ENCODE measurements at places on chromosomes 4 and X.

GRCh38 chrX:41314881-41315280, 19.1 kb upstream of the DDX3X start:
- DNase-seq = no peak

DNA sequence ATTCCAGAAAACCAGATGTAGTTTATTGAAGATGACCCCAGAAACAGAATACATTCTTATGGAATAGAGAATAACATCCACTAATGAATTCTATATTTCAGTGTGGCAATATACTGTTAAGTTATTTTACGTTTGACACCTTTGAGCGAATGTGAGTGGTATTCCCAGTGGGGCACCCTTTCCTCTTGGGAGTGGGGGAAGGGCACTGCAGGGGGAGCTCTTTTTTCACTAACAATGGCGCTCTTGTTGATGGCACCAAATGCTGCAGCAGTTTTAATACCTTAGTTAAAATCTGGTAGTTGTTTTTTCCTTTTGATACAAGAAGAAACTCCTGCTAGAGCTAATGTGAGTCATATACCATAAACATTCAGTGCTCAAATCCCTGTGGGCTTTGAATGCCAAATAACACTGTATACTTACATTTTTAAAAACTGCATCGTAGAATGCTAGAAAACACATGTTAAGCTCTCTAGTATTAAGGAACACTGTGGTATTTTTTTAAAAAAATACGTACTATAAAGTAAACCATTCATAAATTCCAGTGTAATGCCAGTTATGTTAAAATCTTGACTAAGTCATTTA, 178.5 kb downstream of the DCHS2 start:
- DNase-seq = no peak

DNA sequence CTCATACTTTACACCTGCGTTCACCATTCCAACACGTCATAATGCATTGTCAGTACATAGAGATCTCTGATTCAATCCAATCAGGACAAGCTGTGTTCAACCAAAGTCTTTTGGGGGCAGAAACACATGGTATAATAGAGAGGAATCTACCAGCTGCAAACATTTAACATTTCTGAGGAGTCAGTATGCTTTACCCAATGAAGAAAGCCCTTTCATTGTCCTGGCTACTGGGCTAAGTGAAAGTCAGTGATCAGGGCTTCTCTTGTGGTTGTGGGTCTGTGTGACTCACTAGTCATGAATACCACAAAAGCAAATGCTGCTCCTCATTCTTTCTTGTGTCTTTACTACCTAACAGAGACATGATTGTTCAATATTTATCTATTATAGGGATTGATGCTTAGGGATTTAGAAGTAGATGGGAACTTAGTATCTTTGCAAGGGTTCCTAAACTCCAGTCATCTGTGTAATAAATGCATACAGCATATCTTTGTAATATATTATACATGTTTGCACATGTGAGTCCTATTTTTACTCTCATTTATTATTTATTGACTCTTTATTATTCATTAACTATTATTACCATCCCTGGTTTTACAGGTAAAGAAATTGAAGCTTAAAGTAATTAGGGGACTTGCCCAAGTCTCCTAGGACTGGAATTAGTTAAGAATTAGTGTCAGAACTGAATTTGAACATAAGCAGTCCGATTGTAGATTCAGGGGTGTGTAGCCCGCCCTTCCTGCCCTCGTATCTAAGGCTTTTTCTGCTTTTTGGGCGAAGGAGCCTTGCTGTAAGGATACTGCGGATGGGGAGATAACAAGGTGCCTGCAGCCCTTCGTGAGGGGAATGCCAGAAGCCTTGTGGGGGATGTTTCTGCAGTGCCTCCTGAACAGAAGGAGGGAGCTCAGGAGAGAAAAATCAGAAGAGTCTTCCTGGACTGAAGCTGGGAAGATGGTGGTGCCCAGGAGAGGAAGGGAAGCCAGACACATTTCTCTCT, 353.1 kb upstream of the BOD1L1 start:
- DNase-seq = peak; percentile 52

DNA sequence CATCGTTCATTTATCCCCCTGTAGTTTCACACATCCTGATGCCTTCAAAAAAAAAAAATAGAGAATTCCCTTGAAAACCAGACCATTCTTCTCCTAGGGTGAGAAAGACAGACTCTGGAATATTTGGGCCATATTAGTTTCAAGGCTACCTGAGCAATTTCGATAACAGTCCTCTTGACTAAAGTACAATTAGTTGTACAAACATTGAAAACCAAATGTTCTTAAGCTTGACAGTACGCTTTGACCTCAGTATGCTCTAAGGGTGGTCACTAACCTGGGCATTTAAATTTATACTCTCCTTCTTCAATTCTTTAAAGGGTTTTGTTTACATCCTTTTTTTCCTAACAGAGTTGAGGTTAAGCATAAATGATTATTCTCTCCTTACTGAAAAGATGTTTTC, 364.6 kb upstream of the FTHL17 start:
- DNase-seq = no peak

DNA sequence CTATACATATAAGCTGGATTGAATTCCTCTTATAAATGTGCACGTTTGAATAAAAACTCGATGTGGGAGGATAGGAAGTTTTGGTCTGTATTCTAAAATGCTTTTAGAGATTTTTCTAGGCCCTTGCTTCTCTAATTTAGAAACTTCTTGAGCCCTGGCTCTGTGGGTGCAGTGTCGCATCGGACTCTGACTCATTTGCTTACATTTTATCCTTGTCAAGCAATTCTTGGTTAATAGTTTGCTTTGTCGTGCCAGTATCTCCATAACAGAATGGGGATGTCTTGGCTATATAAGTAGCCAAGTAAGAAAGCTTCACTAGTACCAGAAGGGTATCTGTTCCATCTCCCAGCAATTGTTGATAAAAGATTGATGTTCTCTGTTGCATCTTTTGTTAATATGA, 10.7 kb downstream of the SGMS2 start:
- no peak for DNase-seq

Measured in GDM1 (cell line).